Kidney (tissue), 22 donors: ENCODE measurements at places on chromosomes 4 and X. TPM values are rescaled to one million over a fixed set of nuclear protein-coding genes. Genes with fewer than 3 reads are reported as not detected.
A peak's percentile ranks its signal among the peaks of the same experiment; 100 is the strongest.

DNA sequence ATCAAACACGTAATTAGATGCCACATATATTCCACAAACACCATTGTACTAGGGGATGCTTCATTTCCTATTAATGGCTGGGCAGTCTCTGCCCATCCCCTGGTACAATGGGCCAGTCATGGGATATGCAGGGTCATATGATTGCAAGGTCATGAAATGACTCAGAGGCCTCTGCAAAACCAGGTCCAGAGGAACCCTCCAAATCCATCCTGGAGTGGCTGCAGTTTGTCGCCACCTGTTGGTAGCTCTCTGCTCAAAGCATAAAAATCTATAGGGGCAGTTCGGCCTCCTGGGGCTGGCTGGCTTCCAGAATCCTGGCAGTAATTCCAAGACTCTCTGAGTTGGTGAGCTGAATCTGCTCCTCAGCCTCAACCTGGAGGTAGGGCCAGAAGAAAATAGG is 22.9 kb upstream of the PUDP start:
- H3K4me3 ChIP-seq = no peak overlapping the region
- no peaks in the 10 kb centered on the region for H3K4me1 ChIP-seq
- H3K27ac ChIP-seq = no peak overlapping the region

- H3K36me3 ChIP-seq = no peaks in the 10 kb centered on the region
- no peak within 1 kb of the TSS for H3K27ac ChIP-seq
- H3K4me1 ChIP-seq = no peaks in the 10 kb centered on the region
- no peak within 1 kb of the TSS for H3K4me3 ChIP-seq
- peaks cover 35% of the 10 kb centered on the region for H3K27me3 ChIP-seq
- DNase-seq = peak; percentile 81
Measured at GRCh38 chr4:37244583-37245390, at the start of gene NWD2. TSS of gene NWD2 (plus strand) at chr4:37244743. CDS start at chr4:37245068, 325 bp downstream.

DNA sequence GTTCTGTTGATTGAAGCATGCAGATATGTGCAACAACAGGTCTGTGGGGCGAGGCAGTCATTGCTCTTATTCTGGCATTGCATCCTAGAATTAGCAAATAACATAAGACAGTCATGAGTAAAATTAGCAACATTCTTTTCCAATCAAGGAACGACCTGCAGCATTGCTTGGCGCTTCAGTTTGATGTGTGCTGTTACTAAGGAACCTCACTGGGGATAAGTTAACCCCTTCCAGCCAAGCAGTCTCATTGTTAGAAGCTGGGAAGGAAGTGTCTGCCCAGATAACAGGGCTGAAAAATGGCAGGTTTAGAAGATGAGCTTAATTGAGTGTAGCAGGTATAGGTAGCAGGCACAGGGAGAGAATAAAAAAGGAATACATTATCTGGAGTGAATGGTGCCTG is 55.4 kb downstream of the RBM46 start:
- no peak for DNase-seq
- H3K27me3 ChIP-seq = no peaks in the 10 kb centered on the region
- H3K4me1 ChIP-seq = no peaks in the 10 kb centered on the region
- H3K27ac ChIP-seq = no peak overlapping the region
- no peaks in the 10 kb centered on the region for H3K36me3 ChIP-seq

The PDLIM5 gene
- 167 TPM for total RNA-seq
